ENCODE measurements at places on chromosomes 3 and 15. TPM values are rescaled to one million over a fixed set of nuclear protein-coding genes. Genes with fewer than 3 reads are reported as not detected.

The DUOXA1 gene
- total RNA-seq, result not detected

The AMOTL2 gene
- 130 TPM for total RNA-seq

The C3orf22 gene
- total RNA-seq, result not detected

The MNS1 gene
- total RNA-seq, result 0.74 TPM

The MASP1 gene
- 2.3 TPM for total RNA-seq

GRCh38 chr3:127152684-127153505, 40.0 kb upstream of the PRR23E start:
- no peak for DNase-seq

DNA sequence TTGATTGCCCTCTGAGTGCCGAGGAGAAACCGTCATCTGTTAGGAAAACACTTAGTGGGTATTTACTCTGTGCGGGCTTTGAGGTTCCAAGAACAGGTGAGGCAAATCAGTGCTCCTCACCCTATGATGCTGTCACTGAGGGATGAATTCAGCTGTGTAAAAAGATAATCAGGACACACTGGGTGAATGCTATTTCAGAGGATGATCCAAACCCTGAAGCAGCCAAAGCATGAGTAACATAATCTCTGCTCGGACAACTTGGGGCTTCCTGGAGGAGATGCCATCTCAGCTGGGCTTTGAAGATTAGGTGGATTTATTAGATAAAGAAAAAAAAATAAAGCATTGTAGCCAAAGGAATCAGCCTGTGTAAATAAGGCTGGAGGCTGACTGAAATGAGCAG, 10.5 kb upstream of the GADL1 start:
- DNase-seq, result no peak

- no peak for DNase-seq
Measured at GRCh38 chr3:183697123-183697609, 431 bp upstream of the YEATS2 start.

- DNase-seq, result no peak
Measured at GRCh38 chr3:196097373-196098154, 15.7 kb upstream of the TFRC start.

DNA sequence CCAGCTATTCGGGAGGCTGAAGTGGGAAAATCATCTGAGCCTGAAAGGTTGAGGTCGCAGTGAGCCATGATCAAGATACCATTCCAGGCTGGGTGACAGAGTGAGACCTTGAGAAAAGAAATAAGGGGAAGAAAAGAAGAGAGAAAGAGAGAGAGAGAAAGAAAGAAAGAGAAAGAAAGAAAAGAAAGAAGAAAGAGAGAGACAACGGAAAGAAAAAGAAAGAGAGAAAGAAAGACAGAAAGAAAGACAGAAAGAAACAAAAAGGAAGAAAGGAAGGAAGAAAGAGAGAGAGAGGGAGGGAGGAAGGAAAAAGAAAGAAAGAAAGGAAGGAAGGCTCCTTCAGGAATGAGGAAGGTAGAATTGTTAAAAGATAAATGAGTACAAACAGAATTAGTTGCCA, 84.5 kb downstream of the RPL22L1 start:
- no peak for DNase-seq

- DNase-seq, result peak; percentile 51
Measured at GRCh38 chr3:134601539-134602439, 49.0 kb downstream of the KY start.

DNA sequence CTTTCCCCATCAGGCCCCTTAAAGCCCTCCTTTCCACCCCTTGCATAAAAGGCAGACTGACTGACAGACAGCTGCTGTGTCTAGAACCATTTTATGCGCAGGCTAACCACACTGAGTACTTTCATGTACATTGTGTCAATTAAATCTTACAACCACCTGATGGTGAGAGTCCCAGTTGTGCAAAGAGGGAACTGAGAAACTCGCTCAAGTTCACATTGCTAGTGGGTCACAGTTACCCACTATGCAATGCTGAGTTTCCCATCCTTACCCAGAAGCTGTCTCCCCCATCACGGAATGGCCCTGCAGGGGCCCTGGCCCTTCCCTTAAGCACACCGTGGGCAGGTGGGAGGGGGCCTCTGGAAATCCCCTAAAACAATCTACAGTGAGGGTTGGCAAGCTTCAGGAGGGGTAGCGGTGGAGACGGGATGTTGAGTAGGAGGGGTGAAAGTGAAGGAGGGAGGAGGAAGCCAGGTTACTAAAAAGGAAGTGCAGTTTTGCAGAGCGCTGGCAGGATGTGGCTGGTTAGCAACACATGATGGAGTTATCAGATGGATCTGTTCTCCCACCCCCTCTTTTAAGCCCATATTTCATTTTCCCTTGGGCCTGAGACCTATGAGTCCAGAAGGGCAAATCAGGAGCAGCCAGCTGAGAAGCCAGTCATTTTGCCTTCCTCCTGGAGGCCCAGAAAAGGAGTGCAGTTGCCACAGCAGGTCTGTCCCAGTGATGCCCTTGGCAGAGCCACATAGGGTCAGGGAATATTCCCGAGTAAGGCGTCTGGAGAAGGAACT, 30.0 kb downstream of the STARD5 start:
- no peak for DNase-seq

DNA sequence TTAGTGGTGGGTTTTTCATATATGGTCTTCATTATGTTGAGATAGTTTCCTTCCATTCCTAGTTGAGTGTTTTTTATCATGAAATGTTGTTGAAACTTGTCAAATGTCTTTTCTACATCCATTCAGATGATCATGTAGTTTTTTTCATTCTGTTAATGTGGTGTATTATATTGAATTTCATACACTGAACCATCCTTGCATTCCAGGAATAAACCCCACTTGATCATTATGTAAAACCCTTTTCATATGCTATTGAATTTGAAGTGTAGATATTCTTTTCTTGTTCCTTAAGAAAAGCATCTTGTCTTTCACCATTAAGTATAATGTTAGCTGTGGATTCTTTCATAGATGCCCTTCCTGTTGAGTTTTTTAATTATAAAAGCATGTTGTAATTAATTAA, 42.9 kb downstream of the PIAS1 start:
- no peak for DNase-seq

DNA sequence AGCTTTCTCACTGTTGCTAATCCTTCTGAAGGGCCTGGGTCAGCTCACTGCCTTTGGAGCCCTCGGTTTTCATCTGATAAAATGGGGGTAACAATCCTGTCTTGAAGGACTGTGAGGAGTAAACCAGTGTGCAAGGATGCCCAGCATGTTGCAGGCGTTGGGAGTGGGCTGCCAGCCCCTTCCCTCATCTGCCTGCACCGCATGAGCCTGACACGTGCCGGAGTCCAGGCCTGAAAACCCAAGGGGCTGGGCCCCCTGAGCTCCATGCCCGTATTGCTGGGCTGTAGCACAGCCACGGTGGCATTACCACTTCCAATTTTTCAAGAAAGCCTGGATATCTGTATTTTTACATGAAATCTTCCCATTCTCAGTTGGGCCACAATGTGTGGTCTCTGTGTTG, 98.1 kb downstream of the DNAJB8 start:
- DNase-seq, result no peak

DNA sequence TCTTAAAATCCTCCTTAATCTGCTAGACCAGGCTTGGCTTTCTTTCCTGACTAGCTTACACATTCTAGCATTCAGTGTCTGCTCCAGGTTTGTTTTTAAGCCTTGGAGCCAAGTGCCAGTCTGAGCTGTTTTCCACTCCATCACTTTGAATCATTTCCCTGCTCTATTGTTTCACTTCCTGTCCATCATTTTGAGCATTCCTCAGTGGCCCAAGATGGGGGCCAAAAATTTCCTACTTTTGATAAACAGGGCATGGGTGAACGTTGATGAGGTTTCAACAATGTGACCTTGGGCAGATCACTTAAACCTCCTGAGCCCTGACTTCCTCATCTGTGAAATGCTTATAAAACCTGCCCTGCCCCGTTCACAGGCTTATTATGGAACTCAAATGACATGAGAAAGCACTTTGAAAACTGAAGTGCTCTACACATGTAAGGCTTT, 4.4 kb downstream of the CYP19A1 start:
- DNase-seq, result peak; percentile 90

Measured in dermis blood vessel endothelial cell (primary cell).